Fibroblast of skin of back (primary cell): ENCODE measurements at places on chromosomes 16 and 17.

- no peak for DNase-seq
These were observed 3.7 kb downstream of the SPATA2L start for GRCh38 chr16:89697616-89698331.

DNA sequence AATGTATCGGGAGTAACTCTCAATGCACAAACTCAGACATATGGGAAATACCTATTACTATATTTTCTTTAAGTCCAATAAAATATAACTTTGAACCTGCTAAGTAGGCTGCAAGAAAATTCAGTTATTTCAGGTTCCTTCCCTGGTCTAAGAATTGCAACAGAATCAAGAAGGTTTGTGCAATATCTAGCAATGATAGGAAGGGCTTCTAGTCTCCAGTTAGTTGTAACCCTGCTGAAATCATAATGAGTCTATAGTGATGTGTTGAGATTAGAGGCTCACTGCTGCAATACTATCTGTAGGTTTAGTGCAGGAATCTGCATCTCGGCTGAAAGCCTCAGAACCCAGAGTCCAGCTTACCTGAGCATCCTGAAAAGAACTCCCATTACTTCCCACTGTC is 110.5 kb downstream of the PMP22 start:
- no peak for DNase-seq

- no peak for DNase-seq
These were observed 15.0 kb downstream of the CAVIN1 start for GRCh38 chr17:42408061-42408460.

DNA sequence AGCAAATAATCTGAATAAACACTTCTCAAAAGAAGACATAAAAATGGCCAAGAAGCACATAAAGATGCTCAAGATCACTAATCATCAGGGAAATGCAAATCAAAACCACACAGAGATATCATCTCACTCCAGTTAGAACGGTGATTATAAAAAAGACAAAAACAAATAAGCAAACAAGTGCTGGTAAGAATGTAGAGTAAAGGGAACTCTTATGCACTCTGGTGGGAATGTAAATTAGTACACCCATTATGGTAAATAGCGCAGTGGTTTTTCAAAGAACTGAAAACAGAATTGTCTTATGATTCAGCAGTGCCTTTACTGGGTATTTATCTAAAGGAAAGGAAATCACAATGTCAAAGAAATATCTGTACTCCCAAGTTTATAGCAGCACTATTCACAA is 343.2 kb downstream of the HAPSTR1 start:
- no peak for DNase-seq

DNA sequence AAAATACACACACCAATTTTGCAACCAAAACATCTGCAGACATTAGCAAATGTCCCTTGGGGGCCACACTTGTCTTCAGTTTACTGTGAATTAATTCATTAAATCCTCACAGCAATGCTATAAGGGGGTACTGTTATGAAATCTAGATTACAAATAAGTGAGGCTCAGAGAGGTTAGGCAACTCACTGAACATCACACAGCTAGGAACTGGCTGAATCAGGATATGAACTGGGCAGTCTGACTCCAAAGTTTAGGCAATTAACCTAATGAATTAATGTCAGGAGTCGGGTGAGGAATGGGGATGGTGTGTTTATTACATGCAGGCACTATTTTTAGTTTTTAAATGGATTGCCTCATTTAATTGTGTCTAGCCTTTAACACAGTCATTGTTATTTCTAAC is 305.7 kb upstream of the XYLT1 start:
- DNase-seq, result no peak

DNA sequence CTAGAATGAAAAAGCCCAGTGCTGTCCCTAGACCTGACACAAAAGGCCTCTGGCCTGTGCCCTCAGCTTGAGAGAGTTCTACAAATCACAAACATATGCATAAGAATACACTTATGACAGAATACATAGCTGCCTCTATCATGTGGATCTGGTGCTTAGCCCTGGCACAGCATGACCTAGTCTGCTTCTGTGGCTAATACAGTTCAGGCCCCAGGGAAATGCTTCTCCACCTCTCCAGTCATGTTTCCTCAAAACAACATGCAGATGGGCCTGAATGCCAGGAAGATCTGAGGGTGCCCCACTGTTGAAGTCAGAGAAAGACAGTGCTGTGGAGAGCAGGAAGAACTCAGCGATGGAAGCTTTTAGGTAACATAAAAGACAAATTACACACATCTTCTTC is 231.9 kb upstream of the SALL1 start:
- no peak for DNase-seq

- peak; percentile 78 for DNase-seq
These were observed 5.3 kb upstream of the COL1A1 start for GRCh38 chr17:50206604-50207293.
